Putamen (tissue), 1 donor: ENCODE measurements at places on chromosomes 6 and 20.

DNA sequence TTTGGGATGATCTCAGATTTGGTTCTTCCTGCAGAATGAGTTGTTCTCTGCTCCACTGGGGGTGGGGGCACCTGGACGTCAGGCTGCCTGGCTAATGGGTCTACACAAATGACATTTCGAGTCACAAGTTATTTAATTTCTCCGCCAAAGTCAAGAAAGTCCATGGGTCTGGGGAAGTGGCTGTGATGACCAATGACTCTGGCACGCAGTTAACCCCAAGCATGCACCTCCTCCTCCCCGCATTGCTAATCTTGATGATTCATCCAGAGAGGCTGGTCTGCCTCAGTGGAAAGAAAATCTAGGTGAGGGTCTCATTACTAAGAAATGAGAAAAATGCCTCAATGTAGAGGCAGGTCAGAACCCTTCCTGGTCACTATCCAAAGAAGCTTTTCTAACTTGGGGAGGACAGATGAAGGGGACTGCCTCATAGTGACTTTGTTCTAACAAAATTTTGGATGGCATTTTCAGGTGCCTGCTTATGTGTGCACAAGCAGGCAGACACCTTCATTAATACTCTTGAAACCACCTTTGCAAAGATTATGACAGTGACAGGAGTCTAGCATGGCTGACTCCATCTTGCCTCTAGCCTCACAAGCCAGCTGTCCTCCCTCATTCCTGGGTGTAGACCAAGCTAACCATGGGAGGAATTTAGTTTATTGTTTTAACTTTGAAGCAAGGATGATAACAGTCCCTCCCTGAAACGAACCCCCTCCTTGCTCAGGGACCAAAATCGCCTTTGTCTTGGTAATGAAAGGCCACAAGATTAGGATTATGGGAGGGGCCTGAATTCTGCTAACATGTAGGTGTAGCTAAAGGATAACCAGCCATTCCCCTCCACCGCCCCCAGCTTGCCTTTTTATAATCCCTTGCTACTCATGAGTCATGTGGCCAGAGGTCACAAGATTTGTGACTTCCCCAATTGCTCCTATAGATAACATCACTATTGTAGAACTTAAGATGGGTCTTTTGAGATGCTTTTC, 98.6 kb upstream of the MRPS10 start:
- no peak for DNase-seq

DNA sequence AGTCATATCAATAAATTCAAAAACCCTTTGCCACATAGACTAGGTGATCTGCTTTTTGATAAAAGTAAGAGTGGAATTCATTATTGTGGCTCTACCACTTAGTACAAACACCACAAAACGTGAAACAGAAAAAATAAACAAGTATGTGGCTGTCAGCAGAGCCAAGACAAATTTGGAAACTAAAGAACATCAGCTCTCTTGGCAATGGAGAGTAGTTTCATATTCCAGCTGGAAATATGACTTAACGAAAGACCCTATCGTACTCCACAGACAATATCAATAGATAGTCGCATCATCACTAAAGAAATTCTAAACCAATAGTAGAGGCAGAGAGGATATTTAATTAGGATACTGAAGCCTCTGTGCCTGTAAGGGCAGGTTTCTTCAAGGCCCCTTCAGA, 20.8 kb downstream of the TBX18 start:
- no peak for DNase-seq

DNA sequence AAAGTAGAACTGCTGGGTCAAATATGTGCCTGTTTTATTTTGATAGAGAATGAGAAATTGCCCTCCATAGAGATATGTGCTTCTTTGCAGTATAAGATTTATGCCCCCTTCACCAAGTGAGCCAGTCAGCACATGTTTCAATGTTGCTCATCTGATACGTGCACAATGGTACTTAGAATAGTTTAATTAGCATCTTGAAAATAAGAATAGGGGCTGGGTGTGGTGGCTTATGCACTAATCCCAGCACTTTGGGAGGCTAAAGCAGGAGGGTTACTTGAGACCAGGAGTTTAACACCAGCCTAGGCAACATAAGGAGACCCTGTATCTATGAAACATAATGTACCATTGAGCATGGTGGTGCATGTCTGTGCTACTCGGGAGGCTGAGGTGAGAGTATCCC, 20.3 kb upstream of the C20orf204 start:
- DNase-seq = no peak

DNA sequence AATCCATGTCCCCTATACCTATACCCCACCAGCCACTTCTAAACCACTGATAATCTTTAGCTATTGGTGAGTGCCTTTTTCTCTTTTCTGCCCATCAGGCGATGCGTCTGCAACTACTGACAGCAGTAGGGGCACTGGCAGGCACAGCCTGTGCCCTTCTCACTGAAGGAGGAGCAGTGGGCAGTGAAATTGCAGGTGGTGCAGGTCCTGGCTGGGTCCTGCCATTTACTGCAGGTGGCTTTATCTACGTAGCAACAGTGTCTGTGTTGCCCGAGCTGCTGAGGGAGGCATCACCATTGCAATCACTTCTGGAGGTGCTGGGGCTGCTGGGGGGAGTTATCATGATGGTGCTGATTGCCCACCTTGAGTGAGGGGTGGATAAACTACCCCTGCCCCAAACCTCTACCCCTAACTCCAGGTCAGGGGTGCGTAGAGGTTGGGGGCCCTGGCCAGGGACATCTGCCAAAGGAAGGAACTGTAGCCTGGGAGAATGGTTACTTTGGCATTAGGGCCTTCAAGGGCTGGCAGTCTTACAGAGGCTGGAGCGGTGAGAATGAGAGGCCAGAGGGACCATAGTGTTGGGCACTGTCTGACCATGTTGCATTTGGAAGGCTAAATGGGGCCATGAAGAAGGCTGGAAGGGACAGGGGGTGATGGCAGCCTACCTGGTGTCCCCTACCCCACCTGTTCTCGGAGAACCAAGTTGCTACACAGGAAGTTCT, 851 bp upstream of the HSD17B8 start:
- DNase-seq = no peak

DNA sequence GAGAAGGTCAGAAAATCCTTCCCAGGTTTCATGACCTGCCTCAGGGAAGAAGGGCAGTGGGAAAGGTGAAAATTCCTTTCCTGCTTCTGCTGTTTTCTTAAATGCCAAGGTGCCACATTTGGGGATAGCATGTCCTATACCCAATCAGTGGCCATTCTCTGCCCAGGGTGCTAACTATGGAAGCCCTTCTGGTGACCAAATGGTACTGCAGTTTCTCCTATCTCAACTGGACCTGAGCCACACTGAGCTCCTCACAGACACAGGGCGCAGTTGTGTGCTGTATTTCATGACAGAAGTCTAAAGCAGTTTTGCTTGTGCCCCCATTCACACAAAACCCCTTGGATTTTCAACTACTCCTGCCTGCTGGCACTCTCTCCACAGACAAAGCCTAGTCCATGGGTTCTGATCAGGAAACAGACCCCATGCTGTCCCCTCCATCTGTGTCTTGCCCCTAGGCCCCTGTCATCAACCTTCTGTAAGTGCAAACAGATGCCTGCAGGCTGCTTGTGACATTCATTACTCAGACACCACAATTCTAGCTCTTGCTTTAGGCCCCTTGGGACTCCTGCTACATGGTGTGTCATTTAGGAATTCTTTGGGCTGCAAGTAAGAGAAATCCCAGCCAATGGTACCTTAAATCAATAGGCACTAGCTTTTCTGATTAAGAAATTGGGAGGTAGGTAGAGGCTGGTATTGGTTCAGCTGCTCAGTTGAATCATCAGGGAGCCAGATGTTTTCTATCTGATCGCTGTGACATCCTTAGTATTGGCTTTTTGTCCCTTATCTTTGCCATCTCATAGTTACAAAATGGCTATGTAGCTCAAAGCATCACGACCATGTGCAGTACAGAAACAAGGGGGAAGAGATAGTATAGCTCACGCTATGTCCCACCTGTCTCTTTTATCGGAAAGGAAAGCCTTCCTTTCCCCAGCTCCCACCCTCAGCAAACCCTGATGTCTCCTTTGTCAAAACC, 147.8 kb downstream of the CD83 start:
- DNase-seq = no peak

GRCh38 chr6:124054034-124054433, 250.4 kb downstream of the NKAIN2 start:
- DNase-seq = peak; percentile 7

GRCh38 chr20:45114465-45115385, at the start of gene WFDC5:
TSS of gene WFDC5 (minus strand) at chr20:45115174. CDS start at chr20:45115083, 91 bp downstream.
- no peak for DNase-seq

- no peak for DNase-seq
These were observed 25.8 kb upstream of the PTPN1 start for GRCh38 chr20:50484271-50484976.

DNA sequence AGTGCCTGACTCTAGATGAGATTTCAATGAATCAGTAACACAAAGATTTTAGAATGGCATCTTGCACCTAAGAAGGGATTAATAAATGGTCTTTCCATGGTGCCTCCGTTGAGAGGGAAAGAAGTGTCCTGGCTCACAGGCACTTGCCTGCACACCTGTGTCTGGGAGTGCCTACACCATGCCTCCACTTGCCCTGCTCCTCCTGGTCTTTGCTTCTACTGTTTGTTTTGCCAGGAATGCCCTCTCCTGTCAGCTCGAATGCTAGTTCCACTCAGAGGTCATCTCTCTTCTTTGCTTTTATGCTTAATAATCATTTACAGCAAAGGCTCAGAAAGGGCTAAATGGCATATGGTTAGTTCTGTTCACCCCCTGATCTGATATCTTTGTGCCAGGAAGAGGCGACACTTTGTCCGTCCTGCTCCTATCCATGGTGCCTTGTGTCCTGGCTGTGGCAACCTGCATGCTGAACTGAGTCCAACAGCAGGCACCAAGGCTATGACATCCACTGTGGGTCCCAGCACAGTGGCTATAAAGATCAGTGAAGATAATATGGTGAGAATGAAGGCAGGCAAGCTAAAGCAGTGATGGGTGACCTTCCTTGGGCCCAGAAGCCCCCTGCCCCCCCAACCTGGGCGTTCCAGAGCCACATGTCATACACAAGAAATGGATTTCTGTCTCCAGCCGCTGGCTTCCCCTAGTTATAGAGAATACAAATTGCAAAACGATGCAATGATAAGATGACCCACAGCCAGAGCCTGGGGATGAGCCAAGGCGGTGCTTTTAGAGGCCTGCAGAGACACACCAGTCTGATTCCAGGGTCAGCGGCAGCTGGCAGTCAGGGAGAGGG, 1.4 kb downstream of the C6orf132 start:
- no peak for DNase-seq

- DNase-seq = no peak
These were observed 140.4 kb upstream of the COL21A1 start for GRCh38 chr6:56387621-56388414.

DNA sequence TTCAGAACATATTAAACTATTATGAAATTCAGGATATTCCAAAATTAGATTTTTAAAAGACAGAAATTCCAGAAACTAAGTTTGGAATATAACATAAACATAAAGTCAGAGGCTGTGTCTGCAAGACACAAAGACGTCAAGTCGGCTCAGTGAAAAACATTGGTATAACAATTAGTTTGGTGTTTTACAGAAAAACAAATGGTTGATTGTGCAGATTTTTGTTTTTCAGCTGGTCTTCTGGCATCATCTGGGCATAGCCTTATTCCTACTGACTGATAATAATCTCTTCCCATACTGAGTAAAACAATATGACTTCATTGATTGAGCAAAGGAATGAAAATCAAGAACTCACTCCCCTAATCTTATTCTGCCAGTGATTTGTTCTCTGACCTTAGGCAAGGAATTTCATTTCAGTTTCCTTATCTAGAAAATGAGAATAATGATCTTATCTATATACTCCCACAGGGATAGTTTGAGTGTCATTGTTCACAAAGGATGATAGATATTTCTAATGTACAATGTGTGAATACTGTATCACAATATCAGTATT, 84.3 kb downstream of the FRK start:
- DNase-seq = peak; percentile 87

DNA sequence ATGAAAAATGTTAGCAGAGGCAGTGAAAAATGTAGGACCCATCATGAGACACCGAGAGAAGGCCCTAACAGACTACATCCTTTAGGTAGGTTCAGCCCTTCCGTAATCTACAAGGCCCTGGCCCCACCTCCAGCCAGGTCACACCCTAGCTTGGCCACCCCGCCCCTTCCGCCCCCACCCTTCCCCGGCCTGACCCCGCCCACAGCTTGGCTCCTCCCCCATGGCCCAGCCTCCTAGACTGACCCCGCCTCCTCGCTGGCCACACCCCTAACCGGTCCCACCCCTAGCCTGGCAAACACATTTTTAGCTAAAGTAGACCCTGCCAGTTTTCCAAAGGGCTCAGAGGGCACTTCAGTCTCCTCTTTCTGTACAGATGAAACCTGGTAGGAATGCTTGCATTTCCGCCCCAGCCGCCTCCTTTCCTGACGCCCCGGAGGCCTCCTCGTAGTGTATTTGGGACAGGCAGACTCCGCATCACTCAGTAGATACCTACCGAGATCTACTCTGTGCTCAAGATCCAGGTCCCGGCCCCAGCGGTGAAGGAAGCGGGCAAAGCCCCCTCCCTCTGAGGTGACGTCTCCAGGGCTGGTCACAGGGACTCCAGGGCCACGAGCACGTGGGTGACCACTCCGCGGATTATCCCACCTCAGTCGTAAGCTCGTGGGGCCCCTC, 443.5 kb downstream of the PREX1 start:
- no peak for DNase-seq

DNA sequence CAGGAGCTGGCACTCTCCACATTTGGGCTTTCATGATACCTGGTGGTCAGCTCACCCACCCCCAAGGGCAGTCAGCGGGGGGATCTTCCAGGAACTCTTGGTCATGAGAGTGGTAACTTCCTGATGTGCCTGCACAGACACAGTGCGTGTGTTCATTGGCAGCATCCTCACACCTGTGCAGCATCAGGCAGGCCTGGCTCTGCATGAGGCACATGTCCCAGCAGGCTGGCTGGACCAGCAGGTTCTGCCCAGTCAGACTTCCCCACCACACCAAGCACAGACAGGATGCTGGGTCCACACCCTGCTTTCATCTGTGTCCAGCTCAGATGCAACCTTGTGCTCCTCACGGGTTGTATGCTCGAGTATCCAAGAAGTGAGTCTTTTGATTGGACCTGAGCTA, 15.7 kb upstream of the UNC93A start:
- DNase-seq = no peak

DNA sequence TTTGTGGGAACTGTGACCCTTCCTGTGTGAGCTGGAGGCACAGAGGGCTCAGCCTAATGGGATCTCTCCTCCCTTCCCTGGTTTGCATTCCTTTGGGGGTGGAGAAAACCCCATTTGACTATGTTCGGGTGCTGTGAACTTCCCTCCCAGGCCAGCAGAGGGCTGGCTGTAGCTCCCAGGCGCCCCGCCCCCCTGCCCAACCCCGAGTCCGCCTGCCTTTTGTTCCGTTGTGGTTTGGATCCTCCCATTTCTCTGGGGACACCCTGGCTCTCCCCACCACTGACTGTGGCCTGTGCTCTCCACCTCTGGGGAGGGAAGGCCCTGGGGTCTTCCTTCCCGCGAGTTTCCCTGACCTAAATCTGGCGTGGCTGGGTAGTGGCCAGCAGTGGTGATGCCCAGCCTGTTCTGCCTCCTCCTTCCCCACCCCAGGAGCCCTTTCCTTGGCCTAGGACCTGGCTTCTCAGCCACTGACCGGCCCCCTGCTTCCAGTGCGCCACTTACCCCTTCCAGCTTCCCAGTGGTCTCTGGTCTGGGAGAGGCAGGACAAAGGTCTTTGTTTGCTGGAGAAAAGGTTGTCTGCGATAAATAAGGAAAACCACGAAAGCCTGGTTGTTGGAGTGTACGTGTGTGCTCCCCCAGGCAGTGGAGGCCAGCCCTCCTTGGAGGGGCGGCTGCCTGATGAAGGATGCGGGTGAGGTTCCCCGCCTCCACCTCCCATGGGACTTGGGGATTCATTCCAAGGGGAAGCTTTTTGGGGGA, 4.9 kb downstream of the VEGFA start:
- peak; percentile 52 for DNase-seq
